Epithelial cell of proximal tubule (primary cell): ENCODE measurements at places on chromosomes 3 and 15. TPM values are rescaled to one million over a fixed set of nuclear protein-coding genes. Genes with fewer than 3 reads are reported as not detected.

TRAIP gene
- 17.1 and 18.9 TPM in 2 replicates for total RNA-seq

- DNase-seq: no peak
These were observed 8.5 kb upstream of the MYH15 start for GRCh38 chr3:108518895-108519294.

DNA sequence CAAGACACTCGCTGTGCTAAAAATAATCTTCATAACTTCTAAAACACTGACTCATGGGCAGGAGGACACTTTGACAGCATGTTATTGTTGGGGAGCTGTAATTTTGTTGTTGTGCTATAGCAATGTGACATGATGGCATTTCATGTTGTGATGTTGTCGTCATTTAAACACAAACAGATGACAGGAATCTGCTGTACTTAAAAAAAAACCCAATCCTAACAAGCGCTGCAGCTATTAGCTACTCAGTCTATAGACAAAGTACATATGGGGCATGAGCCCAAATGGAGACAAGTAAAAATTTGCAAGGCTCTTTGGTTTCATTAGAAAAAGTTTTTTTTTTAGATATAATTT lies 828 bp upstream of the ATOSA start:
- DNase-seq: no peak

DNA sequence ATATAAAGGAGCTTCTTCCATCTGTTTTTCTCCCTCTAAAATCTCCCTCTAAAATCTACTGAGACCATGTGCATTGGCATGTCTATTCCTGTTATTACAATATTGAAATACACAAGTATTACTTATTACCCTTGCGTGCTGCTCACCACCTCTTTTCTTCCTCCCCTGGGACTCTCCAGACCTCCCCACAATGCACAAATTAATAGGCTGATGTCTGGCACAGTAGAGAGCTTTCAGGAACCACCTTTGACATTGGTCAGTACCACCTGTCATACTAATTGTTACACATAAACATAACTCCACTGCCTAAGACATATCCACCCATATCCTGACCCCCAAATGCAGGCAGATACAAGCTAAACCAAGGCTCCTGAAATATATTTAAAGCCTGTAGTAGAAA lies 722.6 kb downstream of the FHIT start:
- DNase-seq: no peak

DNA sequence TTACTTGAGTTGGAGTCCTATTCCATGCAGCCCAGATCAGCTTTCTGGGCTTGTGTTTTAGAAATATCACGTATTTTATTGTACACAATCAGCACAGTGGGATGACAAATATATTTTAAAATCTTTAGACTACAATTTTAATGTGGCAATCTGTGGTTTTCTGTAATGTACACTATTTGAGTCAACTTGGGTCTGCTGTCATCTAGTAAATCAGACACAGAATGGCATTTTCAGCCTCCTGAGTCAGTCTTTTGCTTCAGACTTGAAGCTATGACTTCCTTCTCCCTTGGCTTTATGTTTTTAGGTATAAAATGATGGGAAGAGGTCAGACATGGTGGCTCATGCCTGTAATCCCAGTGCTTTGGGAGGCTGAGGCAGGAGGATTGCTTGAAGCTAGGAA lies 232.1 kb downstream of the NECTIN3 start:
- no peak for DNase-seq
